Fibroblast of skin of right biceps (primary cell): ENCODE measurements at places on chromosomes 11 and 22.

DNA sequence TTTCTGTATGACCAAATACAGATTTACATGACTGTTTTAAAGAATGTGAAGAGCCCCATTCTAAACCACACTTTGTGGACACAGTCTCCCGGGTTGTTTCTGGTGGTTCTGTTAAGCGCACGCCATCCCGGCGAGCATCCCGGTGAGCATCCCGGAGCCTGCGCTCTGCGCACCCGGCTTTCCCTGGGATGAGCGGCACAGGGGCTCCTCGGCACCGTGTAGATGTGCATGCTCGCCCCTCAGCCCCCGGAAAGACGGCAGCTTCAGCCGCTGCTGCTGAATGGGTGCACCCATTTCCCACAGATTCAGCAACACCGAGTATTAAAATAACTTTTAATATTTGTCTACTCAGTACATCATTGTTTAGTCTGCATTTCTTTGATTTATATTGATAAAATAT, 36.0 kb downstream of the GLB1L2 start:
- no peak for DNase-seq

- DNase-seq: no peak
Measured at GRCh38 chr22:29824677-29825076, 13.4 kb downstream of the ASCC2 start.

GRCh38 chr22:42996646-42997365, 18.1 kb downstream of the PACSIN2 start:
- no peak for DNase-seq

DNA sequence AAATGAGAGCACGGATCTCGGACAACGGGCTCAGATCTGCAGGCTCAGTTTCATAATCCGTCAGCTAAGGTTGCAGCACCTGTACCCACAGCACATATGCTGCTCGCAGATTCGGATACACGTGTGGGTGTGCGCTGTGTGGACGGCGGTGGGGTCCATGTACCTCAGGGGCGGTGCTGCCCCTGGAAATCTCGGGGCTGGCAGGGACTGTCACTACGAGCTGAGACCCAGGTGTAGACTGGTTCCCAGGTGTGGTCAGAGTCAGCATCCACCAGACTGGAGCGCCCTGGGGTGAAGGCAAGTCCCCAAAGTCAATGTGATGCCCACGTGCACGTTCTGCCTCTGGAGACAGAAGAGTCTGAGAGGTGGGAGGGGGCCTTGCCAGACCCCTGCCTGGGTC, 989.3 kb downstream of the BRD1 start:
- no peak for DNase-seq

- no peak for DNase-seq
Measured at GRCh38 chr11:66505276-66505816, 5.1 kb upstream of the BBS1 start.

- no peak for DNase-seq
Measured at GRCh38 chr11:11148596-11148995, 204.5 kb downstream of the CSNK2A3 start.

GRCh38 chr11:27437829-27438594, 34.6 kb downstream of the LGR4 start:
- DNase-seq: no peak

- DNase-seq: no peak
Measured at GRCh38 chr22:43153899-43154298, 2.5 kb downstream of the TSPO start.

DNA sequence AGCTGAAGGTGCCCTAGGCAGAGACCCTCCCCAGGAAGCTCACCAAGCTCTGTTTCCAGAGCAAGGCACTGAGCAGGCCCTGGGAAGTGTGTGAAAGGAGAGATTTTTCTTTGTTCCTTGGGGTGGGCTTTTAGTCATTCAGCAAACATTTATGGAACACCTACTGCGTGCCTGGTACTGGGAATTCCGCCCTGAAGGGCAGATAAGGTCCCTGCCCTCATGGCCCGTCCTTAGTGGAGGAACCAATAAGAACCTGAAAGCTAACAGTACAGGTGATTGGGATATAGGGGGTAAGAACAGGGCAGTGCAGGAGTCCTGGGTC, 3.9 kb downstream of the TMEM134 start:
- no peak for DNase-seq

GRCh38 chr11:121067453-121067852, 33.6 kb upstream of the TECTA start:
- no peak for DNase-seq

DNA sequence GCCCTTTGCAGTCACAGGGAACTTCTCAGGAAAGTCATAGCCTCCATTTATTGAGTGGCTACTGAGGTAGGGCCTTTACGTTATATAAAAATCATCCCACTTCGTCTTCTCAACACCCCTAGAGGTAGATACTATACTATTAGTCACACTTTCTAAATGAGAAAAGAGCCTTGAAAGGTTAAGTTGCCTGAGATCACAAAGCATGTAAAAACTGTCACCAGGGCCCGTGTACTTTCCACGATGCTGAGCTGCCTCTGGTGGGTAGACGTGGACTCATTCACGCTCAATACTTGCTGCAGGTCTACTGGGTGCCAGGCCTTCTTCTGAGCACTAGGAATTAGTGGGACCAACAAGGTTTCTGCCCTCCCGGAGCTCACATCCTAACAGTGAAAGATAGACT, 16.3 kb downstream of the CHRDL2 start:
- DNase-seq: no peak
